ENCODE measurements at places on chromosomes 4 and X.

DNA sequence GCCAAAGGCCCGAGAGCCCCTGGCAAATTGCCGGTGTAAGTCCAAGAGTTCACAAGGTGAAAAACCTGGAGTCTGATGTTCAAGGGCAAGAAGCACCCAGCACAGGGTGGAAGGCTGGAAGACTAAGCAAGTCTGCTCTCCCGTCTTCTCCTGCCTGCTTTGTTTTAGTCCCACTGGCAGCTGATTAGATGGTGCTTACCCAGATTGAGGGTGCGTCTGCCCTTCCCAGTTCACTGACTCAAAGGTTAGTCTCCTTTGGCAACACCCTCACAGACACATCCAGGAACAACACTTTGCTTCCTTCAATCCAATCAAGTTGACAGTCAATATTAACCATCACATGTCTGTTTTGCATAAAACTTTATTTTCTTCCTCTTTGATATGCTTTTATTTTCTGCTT lies 157.4 kb downstream of the HS3ST1 start:
- DNase-seq, result no peak

GRCh38 chr4:112817933-112818593 lies 181.1 kb downstream of the LARP7 start:
- DNase-seq, result peak; percentile 46

DNA sequence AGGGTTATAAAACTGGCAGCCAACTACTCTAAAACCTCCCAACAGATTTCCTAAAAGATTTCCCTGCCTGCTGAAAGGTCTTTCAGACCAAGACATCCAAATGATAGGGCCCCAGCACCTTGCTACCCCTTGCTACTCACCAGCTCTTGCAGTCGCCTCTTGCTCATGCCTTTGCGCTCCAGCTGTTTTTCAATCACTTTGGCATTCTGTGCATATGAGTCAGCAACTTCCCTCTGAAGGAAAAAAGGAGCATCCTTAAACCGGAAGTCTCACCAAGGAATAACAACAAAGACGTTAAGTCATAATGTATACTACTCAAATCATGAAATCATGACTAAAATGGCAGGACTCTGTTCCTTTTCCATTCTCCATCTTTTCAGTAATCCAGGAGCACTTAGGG lies 24.0 kb downstream of the STEEP1 start:
- DNase-seq, result no peak

DNA sequence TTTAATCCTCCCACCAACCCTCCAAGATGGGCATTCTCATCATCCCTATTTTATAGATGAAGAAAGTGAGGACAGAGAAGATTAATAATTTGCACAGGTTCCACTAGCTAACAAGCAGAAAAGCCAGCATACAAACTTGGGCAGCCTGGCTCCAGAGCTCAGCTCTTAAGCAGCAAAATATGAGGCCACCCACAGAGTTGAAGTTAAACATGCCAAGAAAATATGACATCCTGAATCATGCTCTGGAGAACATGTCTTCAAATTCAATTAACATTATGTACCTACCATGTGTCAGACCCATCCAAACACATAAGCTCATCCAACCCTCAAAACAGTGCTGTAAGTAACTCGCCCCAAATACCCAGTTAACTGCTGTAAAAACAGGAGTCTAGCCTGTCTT lies 33.9 kb downstream of the USP46 start:
- DNase-seq, result no peak

DNA sequence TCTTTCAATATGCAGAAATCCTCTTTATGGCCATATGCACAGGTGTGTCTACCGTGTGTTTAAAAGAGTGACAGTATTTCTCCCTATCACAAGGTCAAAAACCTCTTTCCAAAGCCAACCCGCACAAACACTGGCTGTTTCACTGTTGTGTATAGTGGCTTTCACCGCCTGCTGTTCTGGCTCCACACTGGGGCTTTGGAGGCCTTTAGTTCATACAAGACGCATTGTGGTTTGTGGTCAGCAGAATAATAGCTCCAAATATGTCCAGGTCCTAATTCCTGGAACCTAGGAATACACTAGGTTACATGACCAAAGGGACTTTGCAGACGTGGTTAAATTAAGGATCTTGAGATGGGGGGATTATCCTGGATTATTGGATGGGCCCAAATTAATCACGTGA lies 40.7 kb upstream of the FAM9A start:
- no peak for DNase-seq

DNA sequence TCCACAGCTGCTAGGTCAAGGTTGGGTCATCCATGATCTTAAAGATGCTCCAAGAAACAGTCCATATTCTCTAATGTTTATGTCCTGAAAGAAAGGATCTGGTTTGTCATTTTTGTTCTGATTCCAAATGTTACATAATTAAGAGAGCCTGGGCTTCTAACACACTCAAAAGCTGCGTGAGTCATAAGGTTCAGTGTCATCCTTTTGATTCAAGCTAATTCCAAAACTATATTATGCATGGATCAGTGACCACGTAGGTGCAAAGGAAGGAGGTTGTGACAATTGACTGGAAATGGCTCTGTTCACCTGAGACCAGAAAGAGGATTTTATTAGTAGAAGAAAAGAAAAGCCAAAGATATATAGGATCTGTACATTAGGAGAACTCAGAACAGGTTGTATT lies 268.7 kb upstream of the GK2 start:
- DNase-seq, result no peak

DNA sequence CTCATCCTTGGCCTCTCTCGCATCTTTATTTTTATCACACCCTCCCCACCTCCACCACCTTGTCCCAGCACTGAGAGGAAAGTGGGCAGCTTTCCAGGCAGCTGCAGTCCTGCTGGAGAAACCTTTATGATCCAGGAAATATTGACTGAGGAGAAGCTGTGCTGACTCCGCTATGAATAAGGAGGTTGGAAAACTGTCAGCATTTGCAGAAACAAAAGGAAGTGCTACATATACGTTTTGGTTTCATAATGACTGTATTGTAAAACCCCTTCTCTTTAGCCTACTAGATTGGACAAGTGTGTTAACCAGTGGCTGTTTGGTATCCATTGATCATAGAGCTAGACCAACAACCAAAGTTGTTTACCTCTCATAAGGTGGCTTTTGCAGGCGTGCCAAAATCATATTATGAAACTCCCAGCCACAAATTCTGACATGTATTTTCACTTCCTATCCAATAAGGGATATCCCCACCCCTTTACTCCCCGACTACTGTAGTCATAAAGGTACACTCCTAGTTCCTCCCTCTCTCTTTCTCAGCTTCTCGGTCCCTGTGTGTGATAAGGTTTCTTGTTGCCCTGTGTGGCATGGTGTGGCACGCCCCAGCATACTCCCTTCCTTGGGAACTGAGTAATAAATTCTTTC lies 88.4 kb downstream of the GPR143 start:
- DNase-seq, result no peak

GRCh38 chrX:119041175-119041574 lies 31.6 kb upstream of the CT47C1 start:
- DNase-seq, result peak; percentile 56

DNA sequence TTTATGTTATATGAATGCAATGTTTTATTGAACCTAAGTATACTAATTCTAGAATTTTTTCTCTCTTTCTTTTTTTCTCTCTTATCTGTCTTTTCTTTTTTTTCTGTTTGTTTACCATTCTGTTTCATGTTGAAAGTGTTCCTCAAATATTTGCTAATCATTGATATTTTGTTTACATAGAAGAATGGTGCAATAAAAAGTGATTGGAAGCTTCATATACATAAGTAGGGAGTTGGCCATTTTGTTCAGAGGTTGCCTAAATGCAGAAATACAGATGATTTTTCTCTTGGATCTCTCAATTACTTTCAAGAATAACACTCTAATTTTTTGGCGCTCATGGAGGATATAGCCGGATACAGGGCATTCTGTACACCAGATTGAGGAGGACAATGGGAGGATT lies 5.7 kb upstream of the SERTM2 start:
- no peak for DNase-seq

DNA sequence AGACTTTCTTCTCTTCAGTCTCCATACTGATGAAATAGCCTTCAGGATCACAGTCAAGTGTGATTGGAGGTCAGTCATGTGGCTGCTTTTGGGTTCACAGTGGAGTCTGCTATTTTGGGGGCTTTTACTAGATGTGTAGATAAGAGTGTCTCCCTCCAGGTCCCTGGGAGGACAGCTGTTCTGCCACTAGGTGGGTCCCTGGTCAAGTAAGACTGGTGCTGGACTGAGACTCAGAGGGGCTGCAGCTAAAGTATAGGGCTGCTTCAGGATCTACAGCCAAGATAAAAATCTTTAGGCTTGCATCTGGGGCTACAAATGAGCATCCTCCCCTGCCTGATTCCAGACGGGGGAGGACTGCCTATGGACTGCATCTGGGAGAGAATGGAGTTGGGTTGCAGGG lies 200.7 kb upstream of the ANKRD50 start:
- no peak for DNase-seq

- no peak for DNase-seq
These were observed 205.2 kb downstream of the GALNTL6 start for GRCh38 chr4:172018358-172018757.

GRCh38 chr4:148239494-148239985 lies 202.7 kb downstream of the NR3C2 start:
- DNase-seq, result no peak

GRCh38 chrX:39157796-39158195 lies 356.5 kb downstream of the MID1IP1 start:
- DNase-seq, result no peak

DNA sequence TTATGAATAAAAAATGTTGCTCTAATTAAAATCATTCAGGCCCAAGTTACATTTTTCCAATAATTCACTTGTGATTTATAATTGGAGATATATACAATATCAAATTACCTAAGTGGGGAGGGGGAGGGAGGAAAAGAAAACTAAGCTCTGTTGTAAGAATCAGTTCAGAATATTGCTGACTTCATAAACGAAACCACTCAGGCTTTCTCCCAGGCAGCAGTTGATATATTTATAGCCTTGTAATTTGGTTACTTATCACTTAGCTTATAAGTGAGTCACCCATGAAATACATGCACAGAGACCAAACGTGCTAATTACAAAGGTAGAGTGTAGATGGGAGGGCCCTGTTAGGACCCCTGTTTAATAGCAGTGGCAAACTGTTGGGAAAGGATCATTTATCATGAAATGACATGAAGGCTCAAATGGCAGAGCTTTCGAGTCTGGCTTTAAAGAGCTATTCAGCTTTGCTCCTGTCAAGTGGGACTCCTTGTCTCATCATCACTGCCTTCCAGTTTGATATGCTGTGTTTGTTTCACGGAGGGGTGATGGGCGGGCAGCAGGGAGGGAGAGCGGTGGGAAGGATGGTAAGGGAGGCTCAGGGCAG lies 105.6 kb upstream of the PGRMC2 start:
- no peak for DNase-seq
